ENCODE measurements at places on chromosomes 11 and 22.

DNA sequence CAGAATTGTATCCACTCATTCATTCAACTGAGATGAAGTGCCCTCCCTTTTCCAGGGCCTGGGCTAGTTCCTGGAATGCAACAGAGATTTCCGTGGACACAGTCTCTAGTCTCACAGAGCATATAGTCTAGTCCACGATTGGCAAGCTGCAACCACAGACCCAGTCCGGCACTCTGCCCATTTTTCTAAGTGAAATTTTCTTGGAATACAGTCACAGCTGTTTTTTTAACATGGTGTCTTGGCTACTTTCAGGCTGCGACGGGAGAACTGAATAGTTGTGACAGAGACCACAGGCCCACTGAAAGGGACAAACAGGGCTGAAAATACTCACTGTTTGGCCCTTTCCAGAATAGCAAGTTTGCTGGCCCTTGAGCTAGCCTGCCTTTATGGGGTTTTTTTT, 29.2 kb downstream of the ALG12 start:
- peak; percentile 20 for DNase-seq

GRCh38 chr22:42509548-42509947, 10.0 kb downstream of the RRP7A start:
- no peak for DNase-seq

DNA sequence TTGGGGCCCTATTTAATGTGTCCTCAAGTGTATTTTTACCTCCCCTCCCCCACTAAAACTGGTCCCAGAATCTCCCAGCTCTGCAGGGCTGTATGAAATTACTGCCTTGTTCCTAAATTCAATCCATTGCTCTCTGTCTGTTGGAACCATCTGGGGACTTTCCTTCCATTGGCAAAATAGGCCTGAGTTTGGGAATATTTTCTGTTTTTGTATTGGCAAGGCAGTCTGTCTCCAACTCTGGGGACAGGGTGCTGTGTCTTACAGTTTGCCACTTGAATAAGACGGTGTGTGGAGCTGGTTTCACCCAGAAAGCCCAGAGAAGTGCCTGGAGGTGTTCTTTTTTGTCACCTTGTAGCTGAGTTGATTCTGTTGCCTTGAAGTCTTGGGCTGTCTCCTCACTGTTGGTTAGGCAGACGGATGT, 1.3 kb downstream of the PACS1 start:
- no peak for DNase-seq

DNA sequence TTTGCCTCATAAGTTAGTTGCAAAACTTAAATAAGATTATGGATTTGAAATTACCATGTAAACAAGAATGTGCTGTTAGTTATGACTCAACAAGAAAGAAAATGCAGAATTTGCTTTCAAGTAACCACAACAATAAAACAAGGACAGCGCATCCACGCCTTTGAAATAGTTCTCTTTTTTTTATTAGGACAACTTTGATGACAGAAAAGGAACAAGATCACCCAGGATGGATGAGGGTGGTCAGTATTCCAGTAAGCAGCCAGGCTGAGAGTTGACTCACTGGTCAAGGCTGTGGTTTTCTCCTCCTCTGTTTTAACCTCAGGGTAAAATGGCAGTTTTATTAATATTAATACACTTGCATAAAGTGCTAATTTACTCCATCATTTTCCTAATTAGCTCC, 544.4 kb downstream of the OPCML start:
- DNase-seq: no peak

DNA sequence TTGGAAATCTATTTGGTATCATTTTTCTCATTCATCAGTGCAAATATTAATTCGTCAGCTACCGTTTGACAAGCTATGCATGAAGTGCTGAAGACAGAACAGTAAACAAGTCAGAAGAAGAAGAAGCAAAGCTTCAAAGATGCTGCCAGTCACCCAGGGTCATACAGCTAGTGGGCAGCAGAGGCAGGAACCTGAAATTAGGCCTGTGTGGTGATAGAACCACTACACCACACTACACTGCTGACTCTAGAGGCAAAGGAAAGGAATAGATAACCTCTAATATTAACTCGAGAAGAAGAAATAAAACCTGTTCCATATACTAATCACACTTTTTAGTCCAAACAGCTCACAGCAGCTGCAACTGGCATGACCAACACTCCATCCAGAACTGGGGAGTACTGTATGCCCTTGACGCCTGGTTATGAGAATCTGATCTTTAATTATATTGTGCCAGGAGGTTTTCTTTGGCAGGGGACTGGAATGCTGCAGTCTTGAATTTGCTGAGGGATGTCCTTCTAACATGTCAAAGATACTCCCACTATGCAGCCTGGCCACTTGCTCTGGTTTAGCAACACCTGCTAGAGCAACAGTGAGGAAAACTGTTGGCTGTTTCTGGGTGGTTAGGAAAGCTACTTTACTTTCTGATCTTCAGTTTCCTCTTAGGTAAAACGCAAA, 73.0 kb downstream of the PAK1 start:
- no peak for DNase-seq

DNA sequence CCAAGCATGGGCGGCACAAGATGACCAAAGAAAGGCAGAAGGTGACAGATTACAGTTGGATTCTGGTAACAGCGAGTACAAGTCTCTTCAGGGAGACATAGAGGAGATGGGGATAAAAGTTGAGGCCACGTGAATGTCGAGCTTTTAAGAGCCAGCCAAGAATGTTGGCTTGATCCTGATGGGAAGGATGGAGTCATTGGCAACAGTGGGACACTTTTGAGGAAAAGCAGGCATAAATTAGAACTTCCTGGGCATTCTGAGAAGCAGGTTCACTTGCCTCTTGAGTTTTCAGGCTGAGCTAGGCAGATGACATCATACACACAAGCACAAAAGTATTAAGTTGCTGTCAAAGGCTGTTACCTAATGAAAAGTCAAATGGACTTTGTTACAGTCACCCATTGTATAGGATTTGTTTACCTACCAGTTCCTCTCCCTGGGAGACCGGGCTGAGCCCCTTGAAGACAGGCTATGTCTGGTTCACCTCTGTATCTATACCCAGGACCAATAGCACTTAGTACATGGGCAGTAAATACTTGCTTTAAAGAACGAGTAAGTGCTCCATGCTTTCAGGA, 41.1 kb downstream of the TNRC6B start:
- DNase-seq: no peak

All from hippocampal formation (tissue), 2 donors.